ENCODE measurements at places on chromosomes 2 and 18. TPM values are rescaled to one million over a fixed set of nuclear protein-coding genes. Genes with fewer than 3 reads are reported as not detected.

GRCh38 chr2:239792405-239793084 is 232.6 kb downstream of the NDUFA10 start:
- DNase-seq, result no peak

DNA sequence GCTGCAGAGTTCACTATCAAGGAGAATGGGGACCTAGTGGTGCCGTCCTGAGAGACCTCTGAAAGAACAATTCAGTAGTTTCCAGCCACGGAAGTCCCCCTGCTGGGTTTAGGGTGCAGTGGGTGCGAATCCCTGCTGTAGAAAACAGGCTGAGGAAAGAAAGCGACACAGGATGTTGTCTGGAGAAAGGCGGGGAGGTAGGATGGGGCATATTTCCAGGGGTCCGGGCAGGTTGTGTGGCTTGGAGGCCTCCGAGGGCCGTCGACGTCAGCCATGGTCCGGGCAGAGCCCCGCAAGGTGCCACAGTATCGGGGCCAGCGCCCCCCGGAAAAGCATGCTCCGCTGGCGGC is 807 bp upstream of the CREB1 start:
- no peak for DNase-seq

GRCh38 chr2:10196110-10196892 is 73.8 kb downstream of the RRM2 start:
- DNase-seq, result no peak

DNA sequence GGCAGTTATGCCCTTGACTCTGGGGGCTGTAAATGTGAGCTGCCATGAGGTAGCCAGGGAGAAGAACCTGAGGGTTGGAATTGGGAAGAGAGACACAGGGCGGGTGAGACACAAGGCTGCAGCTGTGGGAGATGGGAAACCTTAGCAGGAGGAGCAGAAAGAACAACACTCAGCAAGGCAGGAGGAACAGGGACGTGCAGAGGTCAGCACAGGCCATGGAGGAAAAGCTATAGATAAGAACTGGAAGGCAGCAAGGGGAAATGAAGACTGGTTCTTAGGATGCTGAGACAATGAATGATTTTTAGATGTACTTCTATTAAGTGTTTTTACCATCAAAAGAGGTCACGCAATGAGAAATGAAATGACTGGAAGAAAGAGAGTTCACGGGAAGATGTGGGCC is 80.2 kb downstream of the USP40 start:
- DNase-seq, result no peak

Gene APCDD1
- polyA plus RNA-seq, result 11.3 TPM

DNA sequence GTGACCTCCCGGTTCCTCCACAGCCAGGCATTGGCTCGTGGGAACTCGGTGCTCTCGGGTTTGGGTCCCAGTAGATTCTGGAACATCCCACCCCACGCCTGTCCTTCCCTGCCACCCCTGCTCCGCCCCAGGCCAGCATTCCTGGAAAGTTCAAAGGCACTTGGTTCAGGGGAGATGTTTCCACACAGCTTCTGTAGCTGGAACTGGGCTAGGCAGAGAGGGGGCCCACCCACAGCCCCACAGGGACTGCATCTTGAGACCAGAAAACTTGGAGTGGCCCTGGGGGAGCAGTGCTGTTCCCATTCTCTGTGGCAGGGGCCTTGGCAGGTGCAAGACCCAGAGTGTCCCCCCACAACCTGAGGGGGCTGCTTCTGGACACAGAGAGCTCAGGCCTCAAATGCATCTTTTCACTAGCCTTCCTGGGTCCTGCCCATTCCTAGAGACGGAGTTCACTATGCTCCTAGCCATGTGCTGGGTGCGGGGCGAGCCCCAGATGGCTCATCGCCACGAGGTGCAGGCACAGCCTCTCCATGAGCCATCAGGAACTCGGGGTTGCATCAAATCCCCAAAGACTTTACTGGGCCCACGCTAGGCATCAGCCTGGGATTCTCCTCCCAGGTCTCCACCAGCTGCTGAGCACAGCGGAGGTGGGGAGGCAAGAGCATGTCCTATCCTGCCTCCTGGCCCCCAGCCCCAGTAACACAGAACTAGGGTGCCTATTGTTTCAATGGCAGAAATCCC is 68.7 kb downstream of the ZFP36L2 start:
- no peak for DNase-seq

- no peak for DNase-seq
Observed at GRCh38 chr2:74984947-74985637, 26.6 kb downstream of the POLE4 start.

GRCh38 chr2:69333352-69333751 is 53.7 kb downstream of the GFPT1 start:
- DNase-seq, result no peak
